ENCODE measurements at places on chromosomes 5 and 9. TPM values are rescaled to one million over a fixed set of nuclear protein-coding genes. Genes with fewer than 3 reads are reported as not detected.

Gene CNTLN
- 16.4 TPM for total RNA-seq

Gene PCDHB7
- total RNA-seq = 4.2 TPM

Gene FOXD4L6
- total RNA-seq = not detected

GRCh38 chr5:87048156-87048555 lies 219.5 kb upstream of the RASA1 start:
- no peaks in the 10 kb centered on the region for H3K27me3 ChIP-seq
- H3K27ac ChIP-seq = no peak overlapping the region
- no peak for DNase-seq
- no peak overlapping the region for H3K4me3 ChIP-seq
- no peaks in the 10 kb centered on the region for H3K36me3 ChIP-seq

DNA sequence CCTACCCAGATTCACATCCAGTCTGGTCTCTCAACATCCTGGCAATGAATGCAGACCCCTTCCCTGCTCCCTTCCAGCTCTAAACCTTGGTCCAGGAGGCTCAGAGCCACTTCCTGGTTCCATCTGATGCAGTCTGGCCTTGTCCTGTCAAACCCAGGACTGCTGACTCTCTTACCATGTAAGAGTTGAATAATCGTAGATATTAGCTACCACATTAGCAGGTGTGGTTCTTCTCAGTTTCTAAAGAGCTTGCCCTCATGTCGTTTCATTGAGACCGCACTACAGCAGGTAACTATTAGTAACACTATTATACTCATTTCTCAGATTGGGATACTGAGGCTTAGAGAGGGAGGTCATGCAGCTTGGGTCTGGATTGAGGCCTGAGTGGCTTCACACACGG lies 133.3 kb downstream of the BOD1 start:
- no peak for DNase-seq
- H3K4me3 ChIP-seq = no peak overlapping the region
- no peaks in the 10 kb centered on the region for H3K27me3 ChIP-seq
- H3K4me1 ChIP-seq = peaks cover 17% of the 10 kb centered on the region

DNA sequence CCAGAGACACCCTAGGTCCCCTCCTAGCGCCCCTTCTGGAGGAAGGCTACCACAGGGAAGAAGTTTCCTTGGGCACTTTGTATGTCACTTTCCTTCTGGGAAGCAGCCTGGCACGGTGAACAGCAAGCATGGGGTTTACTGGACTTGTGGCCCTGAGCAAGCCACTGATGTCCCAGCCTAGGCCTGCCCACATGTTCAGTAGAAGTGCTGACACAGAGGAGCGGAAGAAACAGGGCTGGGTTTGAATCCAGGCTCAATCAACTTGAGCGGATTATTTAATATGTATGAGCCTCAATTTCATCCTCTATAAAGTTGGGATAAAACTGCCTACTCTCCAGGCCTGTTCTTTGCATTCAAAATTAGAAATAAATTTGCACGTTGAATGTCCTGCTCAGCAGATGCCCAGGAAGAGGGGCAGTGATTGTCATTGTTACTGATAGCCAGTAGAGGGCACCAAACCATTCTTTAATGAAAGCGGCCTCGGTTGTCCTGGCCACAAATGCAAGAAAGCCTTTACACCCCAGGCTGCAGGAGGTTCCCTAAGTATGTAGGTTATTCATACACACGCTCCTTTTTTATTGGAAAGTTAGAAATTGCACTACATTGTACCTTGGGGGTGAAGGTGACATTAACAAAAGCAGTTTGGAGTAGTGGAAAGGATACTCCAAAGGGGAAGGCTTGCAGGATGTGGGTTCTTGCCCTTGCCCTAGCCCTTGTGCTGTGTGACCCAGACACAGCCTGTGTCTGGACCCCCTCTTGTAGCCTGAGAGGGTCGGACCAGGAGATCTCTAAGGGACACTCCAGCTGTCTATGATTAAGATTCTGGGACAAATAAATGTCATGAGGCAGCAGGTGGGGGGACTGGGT lies 13.4 kb upstream of the XPA start:
- no peak overlapping the region for H3K27ac ChIP-seq
- H3K4me3 ChIP-seq = no peak overlapping the region
- no peaks in the 10 kb centered on the region for H3K27me3 ChIP-seq
- H3K4me1 ChIP-seq = no peaks in the 10 kb centered on the region
- H3K36me3 ChIP-seq = no peaks in the 10 kb centered on the region
- no peak for DNase-seq

DNA sequence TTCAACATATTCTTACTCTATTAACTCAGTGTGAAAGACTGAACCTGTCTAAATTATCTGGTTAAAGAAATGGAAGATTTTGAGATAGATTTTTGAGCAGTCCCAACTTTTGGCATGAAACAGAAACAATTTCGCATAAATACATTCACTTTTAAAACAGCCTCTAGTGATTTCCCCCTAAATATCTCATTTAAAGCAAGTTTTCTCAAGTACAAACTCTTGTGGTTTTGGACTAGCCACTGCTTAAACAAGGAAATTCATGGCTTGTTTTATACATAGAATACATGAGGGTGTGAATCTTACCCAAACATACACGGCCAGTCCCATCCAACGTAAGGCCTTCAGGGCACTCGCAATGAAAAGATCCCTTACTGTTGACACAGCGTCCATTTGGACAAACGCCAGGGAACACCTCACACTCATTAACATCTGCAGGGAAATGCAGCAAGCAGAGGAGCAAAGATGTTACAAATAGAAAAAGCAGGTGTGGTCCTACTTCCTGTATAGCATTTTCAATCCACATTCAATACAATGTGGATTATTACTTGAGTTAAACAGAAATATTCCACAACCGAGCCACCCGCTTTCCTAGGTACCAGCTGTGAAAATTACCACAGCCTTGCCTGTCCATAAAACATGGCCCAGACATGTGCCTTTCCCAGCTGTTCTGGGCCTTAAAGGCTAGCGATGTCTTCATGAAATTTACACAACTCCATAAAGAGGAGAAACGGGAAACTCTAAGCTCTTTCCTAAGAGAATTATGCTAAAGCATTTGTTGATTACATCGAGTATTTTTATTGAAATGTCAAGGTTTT lies 188.8 kb downstream of the FBN2 start:
- H3K36me3 ChIP-seq = no peaks in the 10 kb centered on the region
- no peaks in the 10 kb centered on the region for H3K4me1 ChIP-seq
- H3K27me3 ChIP-seq = no peaks in the 10 kb centered on the region
- no peak for DNase-seq
